NCI-H2029 treated with DMSO at 0.1 percent for 48 hours (cell line): ENCODE measurements at places on chromosomes 3 and 15.

- no peak for DNase-seq
Observed at GRCh38 chr15:83210619-83211018, 3.0 kb upstream of the HDGFL3 start.

DNA sequence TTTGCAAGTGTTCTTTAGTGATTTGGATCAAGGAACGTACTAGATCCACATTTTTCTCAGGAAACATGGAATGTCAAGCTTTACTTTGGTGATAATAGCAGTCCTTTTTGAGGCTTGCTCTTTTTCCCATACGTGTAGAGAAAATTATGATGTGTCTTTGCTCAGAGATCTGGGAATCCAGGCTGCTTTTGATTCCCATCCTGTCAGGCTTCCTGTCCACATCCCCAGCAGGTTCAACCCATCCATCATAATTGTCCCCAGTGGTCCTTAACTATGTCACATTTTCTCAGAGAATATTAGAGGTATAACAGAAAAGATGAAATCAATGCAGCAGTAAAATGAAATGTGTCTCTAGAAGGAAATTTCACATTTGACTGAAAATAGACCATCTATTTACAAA lies 111.4 kb downstream of the IQCH start:
- no peak for DNase-seq

- no peak for DNase-seq
Observed at GRCh38 chr3:98764472-98764884, 1.3 kb downstream of the ST3GAL6 start.

GRCh38 chr15:78382114-78382880 lies 42.1 kb downstream of the CRABP1 start:
- DNase-seq: no peak

DNA sequence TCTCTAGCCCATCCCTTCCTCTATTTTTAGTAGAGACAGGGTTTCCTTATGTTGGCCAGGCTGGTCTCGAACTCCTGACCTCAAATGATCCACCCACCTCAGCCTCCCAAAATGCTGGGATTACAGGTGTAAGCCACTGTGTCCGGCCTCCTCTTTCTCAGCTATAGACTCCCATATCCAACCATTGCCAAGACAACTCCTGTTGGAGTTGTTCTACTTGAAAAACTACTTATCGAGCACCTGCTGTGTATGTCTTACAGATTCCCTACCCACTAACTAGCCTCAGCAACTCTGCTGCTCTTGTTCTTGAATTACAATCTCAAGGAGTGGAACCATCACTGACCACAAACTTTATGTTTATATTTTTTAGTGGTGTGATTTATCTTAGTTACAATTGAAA lies 186.6 kb downstream of the SLC9A9 start:
- no peak for DNase-seq

GRCh38 chr3:99579965-99580364 lies 58.4 kb upstream of the COL8A1 start:
- DNase-seq: no peak

- DNase-seq: no peak
Observed at GRCh38 chr15:56249092-56249491, 5.4 kb upstream of the RFX7 start.

GRCh38 chr3:43688245-43688650 lies 2.5 kb upstream of the ABHD5 start:
- no peak for DNase-seq

DNA sequence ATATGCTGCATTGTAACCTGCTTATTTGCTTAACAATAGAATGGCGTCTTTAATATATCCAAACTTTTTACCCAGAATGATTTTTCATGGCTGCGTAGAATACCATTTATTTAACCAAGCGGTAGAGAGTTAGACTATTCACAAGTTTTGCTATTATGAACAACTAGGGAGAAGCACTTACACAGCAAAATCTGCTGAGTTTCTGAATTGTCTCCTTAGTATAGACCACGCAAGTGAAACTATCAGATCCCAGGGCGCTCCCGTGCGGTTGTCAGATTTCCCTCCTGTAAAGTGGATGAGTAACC lies 12.6 kb upstream of the ADPGK start:
- no peak for DNase-seq

DNA sequence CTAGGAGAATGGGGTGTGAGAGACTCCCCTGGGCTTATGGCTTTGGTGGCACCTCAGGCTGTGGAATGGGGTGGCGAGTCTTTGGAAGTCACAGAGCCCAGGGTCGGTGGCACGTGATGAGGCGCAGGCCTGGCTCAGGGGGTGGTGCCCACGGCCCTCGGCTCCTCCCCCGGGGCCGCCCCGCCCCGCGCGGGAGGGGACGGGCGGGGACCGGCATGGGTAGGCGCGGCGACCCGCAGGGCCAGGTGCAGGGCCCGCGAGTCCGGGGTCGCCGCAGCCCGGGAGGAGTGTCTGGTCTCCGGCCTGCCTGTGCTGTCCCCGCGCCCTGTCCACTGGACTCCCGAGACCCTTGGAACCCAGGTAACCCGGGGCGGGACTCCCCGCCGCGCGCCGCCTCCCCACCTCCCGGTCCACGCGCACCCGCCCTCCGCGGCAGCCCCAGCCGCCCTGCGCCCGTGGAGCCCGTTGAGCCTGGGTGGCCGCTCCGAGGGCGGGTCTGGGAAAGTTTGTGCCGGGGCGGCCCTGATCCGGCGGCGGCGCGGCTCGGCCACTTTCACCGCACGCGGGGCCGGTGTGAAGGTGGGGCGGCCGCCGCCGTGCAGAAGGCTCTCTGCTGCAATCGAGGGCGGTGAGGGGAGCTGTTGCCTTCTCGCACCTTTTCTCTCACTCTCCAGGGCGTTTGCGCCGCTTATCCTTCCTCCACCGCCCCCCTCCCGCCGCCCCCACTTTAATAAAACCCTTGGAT lies at the start of gene PAQR5:
TSS of gene PAQR5 (plus strand) at position 216 of the 745 bp plus-strand sequence. CDS start 61,169 bp downstream, outside the sequence.
- DNase-seq: no peak

DNA sequence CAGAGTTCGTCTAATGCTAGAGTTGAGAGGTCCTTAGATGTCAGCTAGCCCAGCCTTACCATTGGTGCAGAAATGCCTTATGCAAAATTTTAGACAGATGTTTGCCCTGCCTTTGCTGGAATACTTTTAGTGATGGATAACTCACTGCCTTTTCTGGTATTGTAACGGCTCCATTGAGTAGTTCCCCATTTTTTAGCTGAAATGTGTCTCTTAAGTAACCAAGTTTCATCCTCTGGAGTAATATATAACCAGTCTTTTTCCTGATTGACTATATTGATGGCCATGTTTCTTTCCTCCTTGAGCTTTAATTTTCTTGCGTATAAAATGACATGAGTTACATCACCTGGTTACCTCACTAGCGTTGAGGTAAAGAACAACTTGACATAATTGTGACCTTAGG lies 45.0 kb downstream of the SNRK start:
- no peak for DNase-seq

- no peak for DNase-seq
Observed at GRCh38 chr3:155423526-155424322, 130.2 kb upstream of the STRIT1 start.

DNA sequence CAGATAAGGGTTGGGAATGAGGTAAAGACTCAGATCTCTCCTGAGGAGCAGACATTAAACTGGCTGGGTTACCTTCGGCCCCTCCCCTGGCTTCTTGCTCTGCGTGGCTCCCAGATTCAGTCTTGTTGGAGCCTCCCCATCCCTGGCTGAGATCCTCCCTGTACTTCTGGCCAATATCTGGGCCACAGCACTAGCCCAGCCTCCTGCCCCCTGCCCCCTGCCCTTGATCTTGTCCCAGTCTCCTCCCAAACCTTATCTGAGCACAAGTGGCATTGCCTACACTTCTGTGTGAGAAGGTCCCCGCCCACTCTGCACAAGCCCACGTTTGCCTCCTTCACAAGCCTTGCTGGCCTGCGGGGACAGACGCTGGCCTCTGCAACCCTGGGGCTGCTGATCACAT lies 16.8 kb downstream of the PLA2G4F start:
- no peak for DNase-seq

GRCh38 chr3:110955301-110955880 lies 116.2 kb upstream of the NECTIN3 start:
- DNase-seq: no peak

DNA sequence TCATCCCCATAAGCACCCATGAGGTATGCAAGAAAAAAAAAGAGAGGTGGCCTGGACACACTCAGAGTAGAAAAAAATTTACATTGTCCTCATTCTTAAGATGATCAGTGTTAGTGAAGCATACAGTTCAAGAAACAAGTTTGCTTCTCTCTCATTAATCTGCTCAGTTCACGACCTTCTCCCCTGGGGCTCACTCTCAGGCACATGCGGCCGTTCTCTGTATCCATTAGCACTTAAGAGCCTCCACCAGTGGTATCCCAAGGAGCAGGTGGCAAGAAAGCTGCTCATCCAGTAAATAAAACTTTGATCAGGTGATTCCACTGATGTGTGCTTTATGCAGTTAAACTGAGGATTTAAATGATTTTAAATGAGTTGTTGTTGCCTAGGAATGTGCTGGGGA lies 57.4 kb downstream of the ARHGAP31 start:
- DNase-seq: no peak

GRCh38 chr15:41558400-41559238 lies at the start of gene TYRO3:
Gene TYRO3 (plus strand): TSS chr15:41559212. CDS start chr15:41559258, 46 bp downstream.
- DNase-seq: no peak

DNA sequence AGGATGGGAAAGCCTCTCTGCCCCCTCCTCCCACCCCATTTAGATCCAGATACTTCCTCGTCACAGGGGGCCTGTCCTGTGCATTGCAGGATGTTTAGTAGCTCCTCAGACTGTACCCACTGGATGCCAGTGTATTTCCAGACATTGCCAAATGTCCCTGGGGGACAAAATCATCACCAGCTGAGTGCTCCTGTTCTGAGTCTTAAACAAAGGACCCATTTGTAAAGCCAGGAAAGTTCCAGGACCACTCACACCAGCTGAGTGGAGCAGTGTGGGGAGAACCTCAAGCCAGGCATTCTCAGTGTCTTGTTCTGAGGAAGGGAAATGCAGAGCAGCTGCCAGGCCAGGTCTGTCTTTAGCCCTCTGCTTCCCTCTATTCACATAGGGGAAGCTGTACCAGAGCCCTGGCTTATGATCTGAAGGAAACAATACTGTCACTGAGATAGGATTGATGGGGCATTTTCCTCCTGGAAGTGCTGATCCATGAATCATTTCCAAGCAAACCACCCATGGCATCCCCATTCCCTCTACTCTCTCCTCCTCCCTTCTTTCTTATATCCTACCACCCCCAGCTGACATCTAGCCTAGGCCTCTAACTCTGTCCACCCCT lies 67.4 kb upstream of the MEX3B start:
- no peak for DNase-seq

- DNase-seq: peak; percentile 87
Observed at GRCh38 chr15:70507772-70508371, 255.5 kb downstream of the UACA start.

- DNase-seq: no peak
Observed at GRCh38 chr15:84934942-84935729, 46.5 kb upstream of the PDE8A start.

DNA sequence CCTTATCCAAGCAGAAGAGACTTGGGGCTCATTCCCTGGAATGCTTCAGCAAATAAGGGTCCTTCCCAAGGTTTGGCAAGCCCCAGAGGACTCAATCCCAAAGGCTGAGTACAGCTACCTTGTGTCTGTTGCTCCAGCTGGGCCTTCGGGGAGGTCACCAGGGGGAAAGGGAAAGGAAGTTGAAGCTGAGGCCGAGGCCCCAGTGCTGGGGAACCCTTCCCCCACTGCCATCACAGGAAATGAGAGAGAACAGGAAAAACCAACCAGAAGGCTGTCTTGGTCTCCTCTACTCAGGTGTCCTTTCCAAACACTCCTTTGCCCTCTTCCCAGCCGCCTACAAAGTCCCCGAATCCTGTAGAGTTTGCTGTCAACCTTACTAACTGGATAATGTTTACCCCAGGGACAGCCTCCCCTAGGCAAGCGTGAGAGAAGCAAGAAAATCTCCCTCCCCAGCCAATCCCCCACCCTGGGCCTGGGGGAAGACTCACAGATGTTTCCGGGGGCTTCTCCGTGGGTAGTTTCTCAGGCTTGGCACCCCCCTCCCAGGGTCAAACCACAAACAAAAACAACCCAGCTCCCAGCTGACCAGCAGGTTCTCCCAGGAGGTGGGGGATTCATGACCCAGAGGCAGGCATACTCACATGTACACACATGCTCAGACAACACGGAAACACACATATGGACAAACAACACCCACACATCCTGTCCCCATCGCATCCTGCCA lies 5.5 kb downstream of the CSRNP1 start:
- DNase-seq: no peak

DNA sequence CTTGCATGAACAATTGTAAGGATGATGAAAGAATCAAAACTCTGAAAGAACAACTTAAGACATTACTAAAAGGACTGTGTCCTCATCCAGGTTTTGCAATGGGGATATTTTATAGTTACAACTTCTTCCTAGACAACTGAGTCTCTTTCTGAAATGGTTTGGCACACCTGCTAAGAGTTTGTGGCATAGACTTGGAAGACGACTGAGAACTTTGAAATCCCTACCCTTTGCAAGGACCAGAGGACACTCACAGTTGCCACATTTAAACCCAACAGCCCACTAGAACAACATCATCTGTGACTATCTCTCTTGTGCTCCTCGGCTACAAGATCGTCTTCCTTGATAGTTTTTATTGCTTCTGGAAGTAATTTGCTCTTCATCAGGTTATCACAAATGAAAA lies 342.4 kb downstream of the RORA start:
- no peak for DNase-seq

DNA sequence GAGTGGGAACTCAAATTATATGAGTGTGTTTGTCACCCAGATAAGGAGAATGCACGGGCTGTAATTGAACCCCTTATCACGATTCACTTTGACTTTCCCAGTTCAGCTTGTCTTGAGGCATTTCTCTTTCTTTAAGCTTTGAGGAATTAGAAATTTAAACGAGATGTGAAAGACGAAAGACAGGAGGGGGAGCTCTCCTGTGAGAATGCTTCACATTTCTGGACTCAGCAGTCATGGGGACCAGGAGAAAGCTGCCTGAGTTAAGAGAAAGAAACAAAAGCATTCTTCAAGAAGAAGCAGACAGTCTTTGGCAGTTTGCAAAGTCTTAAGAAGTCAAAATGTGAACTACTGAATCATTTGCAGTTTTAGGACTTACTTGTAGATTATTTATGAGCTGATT lies 205.6 kb downstream of the NECTIN3 start:
- DNase-seq: no peak

GRCh38 chr3:184345317-184346144 lies 8.1 kb downstream of the FAM131A start:
- DNase-seq: peak; percentile 67

DNA sequence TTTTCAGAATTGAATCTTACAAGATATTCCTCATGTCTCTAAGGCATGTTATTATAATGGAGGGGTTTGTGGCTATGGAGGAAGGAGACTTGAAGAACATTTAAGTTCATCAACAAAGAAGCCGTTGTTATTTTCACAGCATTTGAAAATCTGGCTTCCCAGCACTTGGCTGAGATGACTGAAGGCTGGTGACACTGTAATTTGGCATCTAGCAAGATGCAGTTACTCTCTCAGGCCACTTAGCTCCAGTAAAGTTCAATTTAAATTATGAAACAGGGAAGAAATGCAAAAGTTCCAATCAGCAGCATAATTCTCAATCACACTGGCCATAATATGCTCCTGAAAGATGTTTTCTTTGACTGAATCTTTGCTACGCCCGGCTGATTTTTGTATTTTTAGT lies 139.4 kb upstream of the NUDT16 start:
- DNase-seq: no peak

GRCh38 chr3:178583963-178584575 lies 47.8 kb downstream of the KCNMB2 start:
- DNase-seq: peak; percentile 43

- no peak for DNase-seq
Observed at GRCh38 chr3:113431811-113432210, 9.5 kb downstream of the CFAP44 start.
